ENCODE measurements at places on chromosomes 3 and 15.

DNA sequence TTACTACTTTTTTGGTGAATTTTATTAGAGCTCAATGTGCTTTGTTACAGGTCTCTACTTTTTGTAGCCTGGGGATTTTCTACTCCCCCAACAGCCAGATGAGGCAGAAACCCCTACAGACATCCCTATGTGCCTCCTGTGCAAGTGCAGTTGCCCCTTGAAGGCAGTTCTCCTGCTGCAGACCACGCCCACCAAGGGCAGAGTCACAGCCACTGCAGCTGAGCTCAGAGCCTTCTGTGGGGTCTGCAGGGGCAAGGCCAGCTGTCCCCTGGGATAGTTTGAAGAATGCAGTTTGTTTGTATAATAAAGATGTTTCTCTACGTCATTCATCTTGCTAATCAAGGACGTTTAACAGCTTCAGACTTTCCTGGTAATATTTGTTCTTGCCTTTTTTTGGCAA, 76.8 kb downstream of the NPAP1 start:
- DNase-seq: no peak

DNA sequence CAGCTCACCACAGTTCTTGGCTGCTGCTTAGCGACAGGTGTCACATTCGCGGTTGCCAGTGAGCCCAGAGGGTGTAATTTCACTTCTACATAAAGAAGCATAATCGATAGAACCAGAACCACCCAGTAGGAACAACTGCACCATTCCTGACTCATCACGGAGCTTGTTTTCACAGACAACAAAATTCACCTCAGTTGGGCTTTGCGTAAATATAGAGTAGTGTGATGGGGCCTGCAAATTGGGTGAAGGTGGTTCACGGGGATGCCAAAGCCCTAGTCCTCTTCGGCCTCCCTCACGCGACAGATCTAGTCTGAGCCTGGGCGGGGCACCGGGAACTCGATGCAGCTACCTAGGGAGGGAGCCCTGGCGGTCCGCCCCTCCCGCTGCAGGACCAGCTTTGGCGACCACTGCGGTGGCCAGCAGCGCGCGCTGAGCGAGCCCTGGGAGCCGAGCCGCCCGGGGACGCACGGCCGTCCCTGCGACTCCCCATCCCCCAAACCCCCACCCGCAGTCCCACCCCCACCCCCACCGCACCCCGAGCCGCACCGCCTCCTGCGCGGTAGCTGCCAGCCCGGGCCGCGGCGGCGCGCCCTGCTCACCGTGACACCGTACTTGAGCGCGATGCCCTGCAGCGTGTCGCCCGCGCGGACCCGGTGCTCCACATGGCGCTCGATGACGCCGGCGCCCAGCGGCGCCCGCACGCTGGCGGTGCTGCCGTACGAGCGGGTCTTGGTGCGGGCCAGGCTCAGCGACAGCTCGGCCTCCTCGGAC, 519 bp downstream of the LYSMD2 start:
- no peak for DNase-seq

DNA sequence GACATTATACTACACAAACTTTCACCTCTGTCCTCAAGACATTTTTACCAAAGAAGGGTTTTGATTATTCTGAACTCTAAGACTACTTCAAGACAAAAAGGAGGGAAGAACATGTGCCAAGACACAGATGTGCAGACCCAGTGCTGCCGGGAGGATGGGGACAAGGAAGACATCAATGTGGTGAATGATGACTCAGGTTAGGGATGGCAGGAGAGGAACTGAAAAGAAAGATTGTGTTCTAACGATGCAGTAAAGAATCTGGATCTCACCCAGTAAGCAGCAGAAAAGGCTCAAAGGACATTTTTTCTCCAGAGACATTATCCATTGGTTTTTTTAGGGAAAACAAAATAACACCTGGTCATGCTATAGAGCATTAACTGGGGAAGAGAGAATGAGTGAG, 449.9 kb upstream of the NR2F2 start:
- DNase-seq: no peak

- no peak for DNase-seq
Observed at GRCh38 chr3:111739311-111739911, 119.7 kb upstream of the PHLDB2 start.

GRCh38 chr15:94186770-94187331, 44.5 kb upstream of the MCTP2 start:
- no peak for DNase-seq

GRCh38 chr3:72655131-72655551, 193.1 kb downstream of the SHQ1 start:
- no peak for DNase-seq

GRCh38 chr3:146308682-146309081, 57.8 kb upstream of the PLSCR4 start:
- no peak for DNase-seq
